Foreskin melanocyte (primary cell): ENCODE measurements at places on chromosomes 6 and 20.

- no peak for DNase-seq
These were observed 767.0 kb upstream of the POU3F2 start for GRCh38 chr6:98067375-98067774.

DNA sequence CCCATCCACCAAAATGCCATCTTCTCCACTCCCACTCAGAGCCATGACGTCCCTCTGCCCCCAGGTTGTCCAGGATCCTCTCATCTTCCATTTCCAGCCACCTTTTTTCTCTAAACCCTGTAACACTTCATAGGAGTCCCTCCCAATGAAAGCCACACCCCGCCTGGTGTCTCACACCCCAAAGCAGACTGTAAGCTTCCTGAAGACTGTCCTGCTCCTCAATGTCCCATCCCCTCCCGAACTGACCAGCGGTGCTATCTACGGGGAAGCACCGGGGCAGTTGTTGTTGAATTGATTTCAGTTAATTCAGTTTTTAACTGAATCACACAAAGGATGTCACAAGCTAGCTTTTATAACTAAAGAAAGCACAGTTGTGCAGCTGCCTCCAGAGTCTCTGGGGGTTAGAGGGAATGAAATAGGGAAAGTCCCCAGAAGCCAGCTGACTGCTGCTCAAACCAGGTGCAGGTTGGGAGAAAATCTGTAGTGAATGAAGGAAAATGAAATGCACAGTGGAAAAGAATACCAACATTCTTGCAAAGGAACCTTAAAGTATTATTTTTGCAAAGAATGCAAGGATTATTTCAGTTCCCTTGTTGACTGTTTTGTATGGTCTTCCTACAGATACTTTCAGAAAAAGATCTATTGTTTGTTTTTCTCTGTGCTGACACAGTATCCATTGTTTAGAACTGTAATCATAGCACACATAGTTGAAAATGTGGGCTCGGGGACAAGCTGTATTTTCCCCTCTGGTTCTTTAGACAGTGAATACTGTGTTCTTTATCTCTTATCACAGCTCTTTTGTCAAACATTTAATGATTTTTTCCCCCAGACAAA lies 222.6 kb upstream of the QKI start:
- DNase-seq = peak; percentile 77

- no peak for DNase-seq
These were observed 64.8 kb downstream of the CARMIL1 start for GRCh38 chr6:25343984-25344383.

DNA sequence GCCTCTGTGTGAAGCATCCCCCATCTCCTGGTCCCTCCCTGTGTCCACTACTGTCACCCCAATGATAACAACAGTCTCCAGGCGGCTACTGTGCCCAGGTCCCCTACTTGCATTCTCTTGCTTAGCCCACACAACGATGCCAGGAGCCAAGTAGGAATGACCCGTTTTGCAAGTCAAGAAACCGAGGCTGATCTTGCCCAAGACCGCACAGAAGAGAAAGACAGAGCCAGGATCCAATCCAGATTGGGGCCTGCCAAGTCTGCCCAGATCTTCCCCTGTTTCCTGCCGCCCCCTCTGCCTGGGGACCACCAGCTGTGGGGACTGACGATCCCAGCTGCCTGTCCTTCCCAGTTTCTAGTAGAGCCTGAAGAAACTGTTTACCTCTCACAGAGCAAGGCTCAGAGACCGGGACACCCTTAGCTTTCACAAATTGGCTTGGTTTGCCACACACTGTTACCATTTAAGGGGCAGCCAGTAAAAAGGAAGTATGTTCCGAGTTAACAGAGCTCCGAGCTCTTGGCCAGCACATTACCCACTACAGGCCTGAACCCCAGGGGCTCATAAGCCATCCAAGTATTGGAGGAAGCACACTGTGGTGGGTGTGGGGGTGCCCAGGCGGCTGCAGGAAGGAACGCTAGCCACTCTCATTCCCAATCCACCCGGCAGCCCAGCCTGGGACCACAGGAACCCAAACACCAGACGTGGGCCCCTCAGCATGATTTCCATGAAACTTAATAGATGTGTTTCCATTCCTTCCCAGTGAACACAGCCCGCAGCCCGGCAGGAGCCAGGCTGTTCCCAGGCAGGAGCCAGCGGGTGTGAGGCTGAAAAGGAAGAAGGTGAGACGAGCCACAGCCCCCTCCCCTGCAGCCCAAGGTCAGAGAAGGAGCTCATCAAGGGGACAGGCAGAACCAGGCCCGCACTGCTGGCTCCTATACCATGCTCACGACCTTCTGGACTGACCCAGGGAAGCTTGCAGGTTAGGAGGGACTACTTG lies 7.9 kb downstream of the KIAA1755 start:
- no peak for DNase-seq

DNA sequence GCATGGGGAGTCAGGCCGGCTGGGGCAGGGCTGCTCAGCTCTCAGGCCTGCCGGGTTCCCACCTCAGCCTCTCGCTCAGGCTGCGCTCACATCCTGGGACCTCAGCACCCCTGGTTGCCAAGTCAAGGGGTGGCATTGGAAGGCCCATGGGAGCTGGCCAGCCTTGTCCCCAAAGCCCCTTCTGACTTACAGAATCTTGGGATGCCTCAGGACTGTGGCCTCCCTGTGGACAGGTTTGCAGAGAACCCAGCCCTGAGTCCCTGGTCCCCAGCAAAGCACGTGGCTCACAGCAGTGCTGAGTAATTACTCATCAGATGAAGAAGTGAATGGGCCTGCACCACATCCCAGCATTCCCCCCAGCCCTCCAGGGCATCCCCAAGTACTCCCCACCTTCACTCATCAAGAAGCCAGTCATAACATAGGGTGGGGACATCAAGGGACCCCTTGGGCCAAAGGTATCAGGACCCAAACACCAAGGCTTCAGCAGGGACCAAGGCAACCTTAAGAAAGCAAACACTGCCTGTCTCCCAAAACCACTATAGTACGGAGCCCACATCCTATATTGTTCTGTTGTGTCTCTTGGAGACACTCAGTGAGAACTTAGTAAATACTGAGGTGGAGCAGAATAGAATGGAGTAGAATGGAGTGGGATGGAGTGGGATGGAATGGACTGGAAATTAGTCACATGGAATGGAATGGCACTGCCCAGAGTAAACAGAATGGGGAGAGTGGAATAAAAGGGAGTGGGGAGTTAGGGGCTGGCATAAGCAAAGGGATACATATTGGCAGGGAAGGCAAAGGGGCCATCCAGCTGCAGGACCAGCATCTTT lies 3.6 kb downstream of the PGC start:
- DNase-seq = no peak

GRCh38 chr20:25059866-25060465 lies 2.0 kb upstream of the ACSS1 start:
- no peak for DNase-seq

DNA sequence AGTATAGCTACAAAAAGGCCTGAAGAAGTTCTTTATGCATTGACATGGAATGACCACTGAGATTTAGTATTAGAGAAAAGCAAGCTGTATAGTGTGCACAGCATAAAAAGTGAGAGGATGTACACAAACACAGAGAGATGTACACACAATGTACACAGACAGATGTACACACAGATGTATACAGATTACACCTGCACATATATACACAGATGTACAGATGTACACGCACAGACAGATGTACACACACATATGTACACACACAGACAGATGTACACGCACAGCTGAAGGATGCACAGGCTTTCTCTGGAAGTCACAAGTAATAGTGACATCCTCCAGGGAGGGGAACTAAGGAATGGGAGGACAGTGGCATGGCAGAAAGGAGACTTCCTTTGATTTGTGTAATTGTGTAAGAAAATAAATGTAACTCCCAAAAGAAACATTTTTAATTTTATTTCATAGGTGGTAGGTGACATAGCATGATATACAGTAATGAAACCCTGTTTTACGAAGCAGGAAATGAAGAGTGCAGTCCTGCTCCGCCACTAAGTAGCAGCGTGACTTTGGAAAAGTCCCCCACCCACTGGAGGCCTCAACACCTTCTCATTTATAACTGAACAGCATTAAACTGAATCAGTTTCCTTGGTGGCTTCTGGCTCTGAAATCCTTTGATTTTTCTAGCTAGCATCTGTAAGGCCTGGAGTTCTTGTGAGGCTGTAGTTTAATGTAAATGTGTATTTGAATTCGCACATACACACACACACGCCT lies 14.1 kb downstream of the NFATC2 start:
- no peak for DNase-seq

GRCh38 chr6:83985308-83985713 lies 48.3 kb upstream of the MRAP2 start:
- DNase-seq = no peak

- DNase-seq = no peak
These were observed 70.6 kb upstream of the KCNK16 start for GRCh38 chr6:39393075-39393474.
